ENCODE measurements at places on chromosomes 6 and 20.

DNA sequence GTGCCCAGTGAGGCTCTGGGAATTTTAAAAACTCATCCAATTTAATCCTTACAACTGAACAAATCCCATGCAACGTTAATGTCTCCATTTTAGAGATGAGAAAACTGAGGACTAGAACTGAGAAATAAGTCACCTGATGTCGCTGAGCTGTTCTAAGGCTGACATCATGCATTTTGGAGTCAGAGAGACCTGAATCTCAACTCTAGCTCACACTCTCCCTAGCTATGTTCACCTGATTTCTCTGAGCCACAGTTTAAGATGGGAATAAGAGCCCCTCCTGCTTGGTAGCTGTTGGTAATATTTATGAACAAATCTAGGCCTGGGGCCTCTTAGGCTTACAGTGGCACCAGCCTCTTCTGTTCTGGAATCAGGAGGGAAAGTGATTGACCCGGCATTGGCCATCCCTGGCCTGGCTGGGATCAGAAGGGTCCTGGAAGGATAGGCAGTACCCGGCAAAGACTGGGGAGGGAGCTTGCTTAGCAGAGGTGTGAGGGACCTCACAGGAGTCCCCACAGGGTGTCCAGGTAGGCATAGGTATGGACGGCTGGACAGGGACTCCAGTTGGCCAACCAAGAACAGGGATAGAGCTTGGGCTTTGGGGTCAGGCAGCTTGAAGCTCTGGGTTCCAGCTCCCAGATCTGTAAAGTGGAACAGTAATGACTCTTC, 18.8 kb upstream of the CSNK2A1 start:
- DNase-seq = no peak

GRCh38 chr20:32336918-32337347, 21.2 kb upstream of the ASXL1 start:
- no peak for DNase-seq

DNA sequence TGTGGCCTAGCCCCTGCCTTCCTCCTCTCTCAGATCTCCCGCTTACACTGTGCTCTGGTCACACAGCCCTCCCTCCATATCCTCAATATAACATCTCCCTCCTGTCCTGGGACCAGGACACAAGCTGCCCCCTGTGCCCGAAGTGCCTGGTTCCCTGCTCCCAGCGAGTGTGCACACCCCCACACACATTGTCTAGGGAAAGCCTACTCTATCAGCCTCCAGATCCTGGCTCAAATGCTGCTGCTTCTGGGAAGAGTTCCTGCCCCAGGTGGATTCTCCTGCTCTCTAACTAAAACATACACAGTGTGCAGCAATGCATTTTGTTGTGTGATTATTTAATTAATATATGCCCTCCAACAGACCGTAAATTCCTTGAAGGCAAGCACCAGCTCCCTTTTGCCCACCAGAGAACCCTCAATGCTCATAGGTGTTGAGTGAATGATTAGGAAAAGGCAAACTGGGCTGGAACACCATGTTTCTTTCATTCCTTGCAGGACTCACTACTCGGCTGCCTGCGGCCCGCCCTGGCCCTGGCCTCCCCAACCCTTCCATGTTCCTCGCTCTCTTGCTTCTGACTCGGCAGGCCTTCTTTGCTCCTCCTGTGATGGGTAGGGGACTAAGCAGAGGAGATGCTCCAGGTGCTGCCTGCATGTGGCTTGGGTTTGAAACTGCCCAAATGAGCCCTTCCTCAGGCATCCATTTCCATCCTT, 194.6 kb downstream of the ZDHHC14 start:
- DNase-seq = no peak

- DNase-seq = no peak
Observed at GRCh38 chr6:100236389-100236788, 228.3 kb downstream of the SIM1 start.

- DNase-seq = no peak
Observed at GRCh38 chr6:46053039-46053933, 37.6 kb upstream of the CLIC5 start.

- DNase-seq = no peak
Observed at GRCh38 chr6:2817903-2818443, 23.7 kb downstream of the SERPINB1 start.

DNA sequence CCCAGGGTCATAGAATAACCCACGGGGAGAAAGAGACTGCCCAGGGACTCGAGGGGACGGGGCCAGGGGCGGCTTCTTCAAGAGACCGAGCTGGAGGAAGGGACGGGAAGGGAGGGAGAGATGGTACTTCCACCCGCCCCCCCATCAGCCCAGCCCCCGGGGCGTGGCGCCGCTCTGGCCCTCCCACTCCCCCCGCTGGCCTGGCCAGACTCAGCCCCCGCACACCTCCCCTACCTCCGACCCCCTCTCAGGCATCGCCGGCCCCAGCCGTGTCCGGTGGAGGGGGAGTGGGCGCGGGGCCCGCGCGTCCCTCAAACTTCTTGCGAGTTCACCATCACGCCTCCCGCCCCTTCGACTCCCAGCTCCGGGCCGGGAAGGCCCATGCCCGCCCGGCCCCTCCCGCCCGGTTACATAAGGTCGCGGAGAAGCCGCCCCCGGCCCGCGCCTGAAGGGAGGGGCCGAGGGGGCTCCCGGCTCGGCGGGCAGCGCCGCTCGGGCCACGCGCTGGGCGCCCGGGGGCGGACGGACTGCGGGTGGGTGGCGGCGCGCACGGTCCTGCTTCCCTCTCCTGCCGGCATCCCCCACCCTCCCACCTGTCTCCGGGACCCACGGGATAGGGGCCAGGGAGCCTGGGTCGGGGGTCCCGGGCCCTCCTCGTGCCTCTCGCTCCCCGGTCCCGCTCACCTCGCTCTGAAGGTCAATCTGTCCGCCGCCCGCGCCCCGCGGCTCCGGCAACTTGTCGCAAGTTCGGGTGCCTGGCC, 562 bp downstream of the TFEB start:
- DNase-seq = no peak

- no peak for DNase-seq
Observed at GRCh38 chr6:109714166-109714565, 23.1 kb downstream of the FIG4 start.

All from iPS DF 6.9 (cell line).